ENCODE measurements at places on chromosomes 6 and 20. TPM values are rescaled to one million over a fixed set of nuclear protein-coding genes. Genes with fewer than 3 reads are reported as not detected.

DEFB119 gene
- not detected for total RNA-seq

HLA-DMB gene
- total RNA-seq: 5.6 TPM

COL9A3 gene
- 27.1 TPM for total RNA-seq

DNA sequence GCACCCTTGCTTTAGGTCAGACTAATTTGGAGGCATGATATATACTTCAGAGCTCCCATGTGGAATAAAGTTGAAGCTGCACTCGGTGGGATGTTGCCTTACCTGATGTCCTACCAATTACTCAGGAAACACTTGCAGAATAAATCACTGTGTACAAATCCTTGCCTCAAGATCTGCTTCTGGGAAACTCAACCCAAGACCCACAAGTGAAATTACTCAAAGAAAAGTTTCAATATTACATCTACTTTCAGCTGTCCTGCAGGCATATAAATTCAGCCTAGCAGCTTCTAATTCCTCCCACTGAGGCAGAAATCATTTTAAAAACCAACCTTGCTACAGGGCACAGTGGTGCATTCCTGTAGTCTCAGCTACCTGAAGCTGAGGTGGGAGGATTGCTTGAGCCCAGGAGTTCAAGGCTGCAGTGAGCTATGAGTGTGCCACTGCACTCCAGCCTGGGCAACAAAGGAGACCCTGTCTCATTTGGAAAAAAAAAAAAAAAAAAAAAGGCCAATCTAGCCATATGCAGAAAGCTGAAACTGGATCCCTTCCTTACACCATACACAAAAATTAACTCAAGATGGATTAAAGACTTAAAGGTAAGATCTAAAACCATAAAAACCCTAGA, 20.7 kb upstream of the DCDC2 start:
- no peak for DNase-seq

MPIG6B gene
- 0.09 TPM for total RNA-seq

DNA sequence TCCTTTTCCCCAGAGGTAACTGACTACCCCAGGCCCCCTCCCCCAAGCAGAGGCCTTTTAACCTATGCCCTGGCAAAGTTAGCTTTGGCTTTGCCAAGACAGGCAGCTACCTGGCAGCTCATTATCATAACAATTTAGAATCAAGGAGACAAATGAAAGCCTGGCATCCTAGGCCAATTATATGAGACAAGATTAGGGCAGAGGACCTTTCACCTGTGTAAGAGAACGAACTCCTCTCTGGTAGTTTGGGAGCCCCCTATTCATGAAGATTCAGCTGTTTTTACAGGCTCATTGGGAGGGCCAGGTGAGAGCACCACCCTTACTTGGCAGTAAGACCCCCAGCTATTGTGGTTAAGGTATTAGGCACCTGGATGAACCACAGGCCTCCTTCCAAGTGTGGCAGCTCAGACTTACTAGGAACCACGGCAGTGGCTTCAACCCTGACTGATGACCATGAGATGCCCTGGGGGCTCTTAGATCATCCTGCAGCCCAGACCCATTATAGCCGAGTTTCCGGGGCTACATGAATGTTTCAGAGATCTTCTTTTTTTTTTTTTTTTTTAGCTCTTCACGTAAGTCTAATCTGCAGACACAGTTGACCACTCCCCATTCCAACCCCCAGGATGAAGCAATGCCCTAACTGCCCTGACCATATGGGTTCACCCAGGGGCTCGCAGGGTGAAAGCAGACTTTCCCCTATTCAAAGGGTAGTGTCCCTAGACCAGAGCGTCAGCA, 56.2 kb downstream of the RAB44 start:
- DNase-seq: no peak

WFDC2 gene
- total RNA-seq: 0.13 TPM

DNA sequence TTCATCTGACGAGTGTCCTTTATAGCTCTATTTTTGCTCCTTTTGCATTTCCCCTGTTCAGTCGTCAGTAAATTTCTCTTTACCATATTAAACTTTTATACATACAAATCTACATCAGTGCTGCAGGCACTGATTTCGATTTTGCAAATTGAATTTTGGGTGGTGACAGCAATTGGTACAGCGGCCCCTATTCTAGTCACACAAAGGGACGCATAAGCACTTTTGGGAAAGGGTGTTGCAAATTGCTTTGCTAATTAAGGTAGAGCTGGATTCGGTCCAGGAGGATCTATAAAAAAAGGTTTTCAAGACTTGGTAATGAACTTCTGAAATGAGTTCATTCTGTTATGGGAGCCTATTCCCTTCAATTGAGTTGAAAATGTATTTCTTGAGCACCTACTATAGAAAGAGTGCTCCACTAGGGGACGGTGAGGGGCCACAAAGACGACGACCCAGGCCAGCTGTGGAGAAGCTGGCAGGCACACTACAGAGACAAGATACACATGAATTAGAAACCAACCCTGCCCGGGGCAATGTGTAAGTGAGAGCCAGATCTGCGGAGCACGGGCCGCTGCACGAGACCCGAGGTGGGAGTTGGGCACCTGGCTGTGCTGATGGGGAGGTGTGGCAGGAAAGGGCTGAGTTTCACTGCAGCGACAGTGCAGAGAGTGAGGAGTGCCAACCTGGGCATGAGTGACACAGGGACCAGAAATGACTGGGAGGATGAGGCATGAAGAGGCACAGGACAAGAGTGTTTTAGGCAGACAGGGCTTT, 5.4 kb downstream of the UQCC2 start:
- no peak for DNase-seq

DNA sequence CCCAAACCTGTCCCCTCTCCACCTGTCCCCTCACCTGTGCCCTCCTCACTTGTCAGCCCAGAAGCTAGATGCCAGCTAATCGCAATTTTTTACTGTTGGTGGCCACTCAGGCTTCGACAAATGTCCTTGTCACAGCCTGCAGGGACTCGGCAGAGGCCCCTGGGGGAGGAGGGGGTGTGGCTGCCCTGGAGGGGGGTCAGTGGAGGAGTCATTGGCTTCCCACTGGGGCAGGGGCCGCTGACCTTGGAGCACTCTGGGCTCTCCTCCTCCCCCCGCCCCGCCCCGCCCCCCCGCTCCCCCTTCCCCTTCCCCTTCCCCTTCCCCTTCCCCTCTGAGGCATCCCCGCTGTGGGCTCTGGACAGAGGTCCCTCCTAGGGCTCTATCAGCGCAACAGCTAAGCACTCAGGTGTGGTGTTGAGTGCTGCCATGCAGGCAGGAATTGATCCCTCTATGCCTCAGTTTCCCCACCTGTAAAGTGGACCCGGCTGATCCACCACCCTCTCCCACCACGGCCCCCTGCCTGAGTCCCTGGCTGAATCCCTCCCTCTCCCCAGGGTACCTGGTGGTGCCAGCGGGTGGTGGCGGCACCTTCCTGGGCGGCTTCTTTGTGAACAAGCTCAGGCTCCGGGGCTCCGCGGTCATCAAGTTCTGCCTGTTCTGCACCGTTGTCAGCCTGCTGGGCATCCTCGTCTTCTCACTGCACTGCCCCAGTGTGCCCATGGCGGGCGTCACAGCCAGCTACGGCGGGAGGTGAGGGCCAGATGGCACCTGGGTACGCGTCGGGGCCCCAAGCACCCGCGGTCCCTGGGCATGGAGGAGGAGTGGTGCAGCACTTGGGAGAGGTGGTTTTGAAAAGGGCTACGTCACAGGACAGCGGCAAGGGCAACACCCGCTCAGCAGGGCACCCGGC, 23.8 kb downstream of the SLCO4A1 start:
- no peak for DNase-seq

Measured in muscle of leg (tissue), 16 donors.